ENCODE measurements at places on chromosomes 4 and X.

DNA sequence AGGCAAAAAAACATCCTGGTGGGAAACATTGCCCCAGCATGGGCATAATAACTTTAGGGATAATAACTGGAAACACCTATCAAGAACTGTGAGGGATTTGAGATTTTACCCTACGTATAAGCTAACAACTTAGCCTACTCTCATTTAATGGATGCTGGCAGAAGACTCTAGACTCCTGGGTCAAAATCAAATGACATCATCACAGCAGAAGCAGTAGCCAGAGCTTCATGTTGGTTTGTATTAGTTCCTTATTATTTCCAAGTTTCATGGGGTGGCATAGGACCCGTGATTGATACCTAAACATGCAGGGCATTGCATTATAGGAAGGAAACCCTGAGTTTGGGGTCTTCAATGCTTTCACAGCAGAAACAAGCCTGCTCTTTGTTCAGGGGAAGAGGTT is 4.6 kb downstream of the TCEAL9 start:
- DNase-seq: no peak

DNA sequence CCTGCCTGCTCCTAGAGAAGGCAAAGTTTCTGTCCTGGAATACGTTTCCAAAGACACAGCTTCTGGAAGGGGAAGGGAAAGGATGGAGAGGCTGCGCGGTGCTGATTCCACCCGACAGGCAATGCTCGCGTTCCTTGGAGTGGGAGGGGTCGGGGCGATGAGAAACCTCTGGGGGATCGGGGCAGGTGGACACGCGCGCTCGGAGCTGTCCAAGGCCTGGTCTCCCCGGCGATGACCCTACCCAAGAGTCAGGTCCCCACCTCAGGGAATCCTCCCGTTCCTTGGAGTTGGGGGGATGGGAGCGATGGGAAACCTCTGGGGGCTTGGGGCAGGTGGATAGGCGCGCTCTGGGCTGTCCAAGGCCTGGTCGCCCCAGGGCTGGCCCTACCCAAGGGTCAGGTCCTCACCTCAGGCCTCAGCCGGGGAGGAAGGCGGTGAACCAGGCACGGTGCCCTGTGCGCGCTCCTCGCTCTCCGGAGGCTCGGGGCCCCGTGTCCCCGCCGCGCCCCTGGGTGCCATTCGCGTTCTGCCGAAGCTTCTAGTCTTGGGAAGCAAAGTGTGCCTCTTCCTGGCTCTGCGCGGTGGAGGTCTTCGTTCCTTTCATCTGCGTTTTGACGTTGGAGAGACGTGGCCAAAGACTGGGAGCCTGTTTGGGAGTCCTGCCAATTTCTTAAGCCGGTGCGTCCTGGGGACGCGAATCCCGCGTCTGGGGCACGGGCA is 10.6 kb upstream of the SHOX start:
- DNase-seq: no peak

- DNase-seq: no peak
Observed at GRCh38 chr4:127239902-127240763, 392.6 kb upstream of the INTU start.

- peak; percentile 36 for DNase-seq
Observed at GRCh38 chr4:4694296-4694772, 152.5 kb upstream of the STX18 start.

DNA sequence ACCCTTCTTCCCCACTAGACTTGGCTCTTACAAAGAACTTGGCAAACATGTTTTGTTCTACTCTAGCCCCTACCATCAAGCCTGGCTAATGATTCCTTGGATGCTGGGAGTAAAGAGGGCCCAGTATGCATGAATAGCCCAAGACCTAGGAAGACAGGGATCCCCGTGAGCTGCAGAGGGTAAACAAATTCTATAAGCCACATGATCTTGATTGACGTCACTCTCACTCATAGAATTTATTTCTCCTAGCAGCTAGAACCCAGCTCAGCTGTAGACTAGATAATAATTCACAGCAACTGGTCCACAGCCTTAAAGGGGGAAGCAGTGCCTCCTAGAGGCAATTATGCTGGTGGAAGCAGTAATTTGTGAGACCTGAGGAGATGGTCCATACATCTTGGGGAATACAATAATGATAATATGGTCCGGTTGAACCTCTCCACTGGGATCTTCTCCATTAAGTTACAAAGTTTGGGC is 16.1 kb upstream of the USO1 start:
- DNase-seq: no peak

DNA sequence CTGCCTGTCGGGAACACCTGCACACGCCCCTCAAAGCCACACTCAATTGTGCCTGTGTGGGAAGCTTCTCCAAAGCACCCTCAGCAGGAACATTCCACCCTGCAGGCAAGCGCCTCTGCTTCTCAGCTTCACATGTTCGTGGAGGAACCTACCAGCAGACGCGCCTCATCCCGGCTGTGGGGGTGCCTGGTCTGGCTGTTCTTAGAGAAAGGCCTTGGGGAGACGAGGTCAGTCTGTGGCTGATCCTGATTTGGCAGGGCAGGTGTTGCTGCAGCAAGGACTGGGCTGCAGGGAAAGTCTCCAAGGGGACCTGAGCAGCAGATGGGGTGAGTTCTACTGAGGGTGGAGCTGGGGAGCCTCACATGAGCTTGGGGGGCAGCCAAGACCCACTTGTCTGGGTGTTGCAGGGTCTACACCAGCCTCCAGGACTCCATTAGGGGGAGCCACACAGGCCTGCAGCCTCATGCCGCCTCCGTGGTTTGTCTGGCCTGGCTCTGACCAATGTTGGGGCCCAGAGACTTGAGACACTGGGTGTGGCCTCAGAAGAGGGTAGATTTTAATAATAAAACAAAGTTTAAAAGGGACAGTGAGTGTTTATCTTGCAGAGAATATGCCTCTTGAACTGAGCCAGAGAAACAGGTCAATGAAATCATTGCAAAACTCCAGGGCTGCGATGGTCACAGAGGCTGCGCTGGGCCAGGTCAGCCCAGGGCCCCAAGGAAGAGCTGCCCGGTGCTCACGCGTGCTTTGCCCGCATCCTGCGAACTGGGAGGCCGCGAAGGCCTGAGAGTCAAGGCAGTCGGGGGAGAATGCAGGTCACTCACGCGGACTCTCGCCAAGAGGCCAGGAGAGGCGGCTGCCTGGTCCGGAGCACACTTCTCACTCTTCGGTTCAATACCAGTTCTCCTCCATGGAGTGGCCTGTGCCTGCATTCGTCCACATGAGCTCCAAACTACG is 21.1 kb downstream of the RNF212 start:
- no peak for DNase-seq

- no peak for DNase-seq
Observed at GRCh38 chr4:75895744-75896314, 6.4 kb downstream of the PPEF2 start.

- DNase-seq: no peak
Observed at GRCh38 chr4:140372751-140373327, 607 bp upstream of the SCOC start.

DNA sequence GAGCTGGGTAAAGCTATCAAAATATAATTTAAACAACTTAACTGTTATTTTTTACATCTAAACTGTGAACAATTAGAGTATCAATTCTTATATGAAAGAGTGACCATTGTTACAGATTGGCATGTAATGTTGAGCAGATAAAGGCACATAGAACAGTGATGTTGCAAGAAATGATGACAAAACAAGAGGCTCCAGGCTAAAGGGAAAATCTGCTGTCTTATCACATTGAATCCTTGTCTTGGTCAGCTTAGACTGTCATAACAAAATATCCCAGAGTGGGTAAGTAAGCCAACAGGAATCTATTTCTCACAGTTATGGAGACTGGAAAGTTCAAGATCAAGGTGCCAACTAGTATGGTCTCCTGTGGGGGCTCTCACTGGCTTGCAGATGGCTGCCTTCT is 154.1 kb upstream of the PPP3CA start:
- DNase-seq: no peak

DNA sequence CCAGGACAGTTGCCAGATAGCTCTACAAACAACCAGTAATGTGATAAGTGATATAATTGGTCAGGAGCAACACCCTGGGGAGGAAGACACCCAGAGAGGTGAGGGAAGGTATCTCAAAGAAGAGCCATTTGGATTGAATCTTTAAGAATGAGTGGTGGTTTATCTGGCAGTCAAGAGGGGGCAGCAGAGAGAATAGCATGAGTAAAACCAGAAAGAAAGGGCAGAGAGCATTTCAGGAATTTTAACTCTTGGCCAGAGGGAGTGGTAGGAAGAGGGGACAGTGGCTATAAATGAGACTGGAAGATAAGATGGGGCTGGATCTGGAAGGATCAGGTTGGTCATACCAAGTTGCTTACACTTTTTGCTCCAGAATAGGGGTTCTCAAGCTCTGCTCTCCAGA is 5.9 kb upstream of the SEPTIN6 start:
- peak; percentile 1 for DNase-seq

- no peak for DNase-seq
Observed at GRCh38 chr4:14149176-14150053, 521.9 kb upstream of the BOD1L1 start.

DNA sequence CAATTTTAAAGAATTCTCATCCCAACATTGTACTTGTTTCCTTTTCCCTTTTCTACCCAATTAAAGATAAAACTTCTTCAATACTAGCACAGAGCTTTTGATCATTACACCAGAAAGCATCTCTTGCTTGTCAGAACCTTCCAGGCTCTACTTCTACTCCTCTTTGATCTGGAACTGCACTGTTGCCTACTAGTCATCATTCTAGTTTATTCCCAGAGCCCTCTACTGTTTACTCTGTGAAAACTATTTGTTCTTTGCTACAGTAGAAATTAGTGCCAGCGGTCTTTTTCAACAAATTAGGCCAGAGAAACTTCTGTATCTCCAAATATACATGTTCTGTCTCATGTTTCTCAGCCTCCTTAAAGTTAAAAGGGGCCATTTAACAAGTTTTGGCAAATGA is 46.8 kb upstream of the TMPRSS11F start:
- DNase-seq: no peak

- DNase-seq: no peak
Observed at GRCh38 chrX:136662976-136663375, 15.0 kb downstream of the CD40LG start.

DNA sequence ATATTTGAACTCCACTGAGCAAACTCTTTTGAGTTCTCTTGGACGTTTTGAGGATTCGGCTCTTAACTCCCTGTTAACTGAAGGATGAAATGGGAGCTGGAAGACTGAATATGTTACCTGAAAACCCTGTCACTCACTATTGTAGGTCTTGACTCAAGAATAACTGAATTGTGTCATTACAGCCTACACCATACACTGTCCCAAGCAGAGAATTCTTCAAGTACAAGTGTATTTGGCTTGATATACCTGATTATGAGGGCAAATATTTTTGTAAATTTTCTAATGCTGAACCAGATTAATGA is 276.1 kb downstream of the CFAP299 start:
- DNase-seq: no peak

DNA sequence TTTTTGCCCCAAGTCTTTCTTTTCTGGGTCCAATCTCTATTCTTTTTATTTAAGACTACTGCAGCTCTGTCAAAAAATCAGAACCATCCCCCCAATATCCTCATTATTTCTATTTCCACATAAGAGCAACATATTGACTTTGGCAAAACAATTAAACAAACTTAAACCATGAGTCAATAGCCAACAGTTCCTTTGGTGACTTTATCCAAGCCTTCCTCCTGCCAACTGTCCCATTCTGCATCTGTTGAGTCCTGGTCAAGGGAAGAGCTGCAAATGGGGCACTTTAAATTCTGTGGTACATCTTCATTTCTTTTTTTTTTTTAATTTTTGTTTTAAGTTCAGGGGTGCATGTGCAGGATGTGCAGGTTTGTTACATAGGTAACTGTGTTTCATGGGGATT is 1875.0 kb upstream of the PCDH7 start:
- DNase-seq: no peak

GRCh38 chrX:118795528-118796280 is 27.9 kb upstream of the ZCCHC12 start:
- no peak for DNase-seq

GRCh38 chr4:61614231-61614630 is 414.1 kb downstream of the ADGRL3 start:
- no peak for DNase-seq

DNA sequence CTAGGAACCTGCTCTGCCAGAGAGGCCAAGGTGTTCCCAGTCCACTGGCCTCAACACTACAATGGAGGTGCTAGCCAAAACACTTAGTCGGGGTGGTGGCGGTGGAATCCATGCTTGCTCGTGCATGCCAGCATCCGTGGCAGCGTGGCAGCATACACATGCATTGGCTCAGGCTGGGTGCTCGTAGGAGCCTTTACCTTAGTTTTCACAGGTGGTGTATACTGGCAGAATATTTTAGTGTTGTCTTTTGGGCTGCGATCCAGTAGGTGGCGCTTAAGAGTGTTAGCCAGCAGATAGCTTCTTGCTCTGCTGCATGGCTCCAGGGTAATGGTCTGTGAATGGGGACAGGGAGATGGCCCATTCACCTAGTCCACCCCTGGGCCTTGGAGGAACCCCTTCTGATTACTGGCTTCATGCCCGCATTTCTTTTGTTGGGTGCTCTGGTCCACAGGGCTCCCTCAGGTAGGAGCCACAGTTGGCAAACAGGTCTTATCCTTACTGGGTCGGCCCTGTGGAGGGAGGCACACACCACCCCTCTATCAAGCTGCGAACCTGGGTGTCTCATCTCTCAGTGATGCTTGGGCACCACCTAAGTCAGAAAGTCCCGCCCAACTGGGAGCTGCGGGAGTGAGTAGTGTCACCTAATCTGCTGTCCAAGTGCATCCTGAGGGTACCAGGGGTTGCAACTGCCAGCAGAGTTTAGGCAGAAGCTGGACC is 40.0 kb downstream of the RIPPLY1 start:
- no peak for DNase-seq

DNA sequence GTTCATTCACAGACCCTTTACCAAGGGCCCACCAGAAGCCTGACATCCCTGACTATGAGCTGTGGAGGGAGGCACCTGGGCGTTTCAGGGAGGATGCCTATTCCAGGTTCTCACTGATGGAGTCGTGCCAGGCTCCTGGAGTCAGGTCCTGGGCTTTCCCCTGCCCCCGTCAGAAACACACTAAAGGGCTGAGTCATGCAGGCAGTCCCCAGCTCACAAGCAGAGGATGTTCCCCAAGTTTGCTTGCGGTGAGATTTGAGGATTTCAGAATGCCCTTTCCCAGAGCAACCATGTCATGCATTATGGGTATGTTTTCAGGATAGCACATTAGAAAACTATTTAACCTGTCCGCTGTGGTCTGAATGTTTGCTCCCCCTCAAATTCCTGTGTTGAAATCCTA is 45.2 kb downstream of the FHDC1 start:
- no peak for DNase-seq

GRCh38 chr4:38832206-38832605 is 24.4 kb downstream of the TLR6 start:
- no peak for DNase-seq

DNA sequence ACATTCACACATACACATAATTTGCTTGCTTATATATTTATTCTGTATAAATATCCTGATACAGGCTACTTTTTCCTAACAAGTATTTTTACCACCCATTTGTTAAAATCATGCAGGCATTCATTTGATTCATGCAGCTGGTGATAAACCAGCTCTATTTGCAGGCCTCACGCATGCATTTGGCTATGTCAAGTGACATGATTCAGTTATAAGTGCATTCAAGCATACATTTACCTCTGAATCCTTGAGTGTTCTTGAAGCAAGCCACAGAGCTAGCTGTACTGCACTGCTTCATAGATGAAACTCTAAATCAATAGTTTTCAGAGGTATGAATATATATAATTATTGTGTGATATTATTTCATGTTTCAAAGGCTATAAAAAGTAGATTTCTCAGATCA is 544.0 kb upstream of the AGA start:
- no peak for DNase-seq
